ENCODE measurements at places on chromosomes 5 and 9.

- no peak for DNase-seq
Measured at GRCh38 chr9:124261736-124262648, 4.2 kb downstream of the NEK6 start.

DNA sequence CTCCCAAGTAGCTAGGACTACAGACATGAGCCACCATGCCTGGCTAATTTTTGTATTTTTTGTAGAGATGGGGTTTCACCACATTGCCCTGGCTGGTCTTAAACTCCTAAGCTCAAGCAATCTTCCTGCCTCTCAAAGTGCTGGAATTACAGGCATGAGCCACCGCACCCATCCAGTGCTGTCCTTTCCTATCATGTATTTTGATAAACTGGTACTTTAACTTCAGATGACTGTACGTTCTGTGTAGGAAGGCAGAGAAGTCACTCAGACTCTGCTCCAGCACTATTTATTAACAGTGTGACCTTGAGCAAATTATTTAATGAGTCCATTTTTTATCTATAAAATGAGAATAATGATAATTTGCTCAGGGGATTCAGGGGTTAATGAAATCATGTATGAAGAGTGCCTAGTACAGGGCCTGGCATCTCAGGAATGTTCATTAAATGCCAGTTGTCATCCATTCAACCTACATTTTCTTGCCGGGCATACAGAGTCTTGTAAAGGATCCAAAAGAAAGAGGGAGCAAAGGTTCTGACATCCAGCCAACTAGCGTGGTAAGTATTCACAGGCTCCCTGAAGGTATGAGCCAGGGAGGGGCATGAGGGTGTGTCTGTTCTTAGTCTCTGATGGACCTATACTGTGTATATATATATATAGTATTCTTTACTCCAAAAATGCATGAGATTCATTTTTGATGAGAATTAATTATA is 201.9 kb downstream of the PBX3 start:
- DNase-seq: no peak

GRCh38 chr5:65721050-65721719 is 724 bp downstream of the SGTB start:
- DNase-seq: peak; percentile 33

DNA sequence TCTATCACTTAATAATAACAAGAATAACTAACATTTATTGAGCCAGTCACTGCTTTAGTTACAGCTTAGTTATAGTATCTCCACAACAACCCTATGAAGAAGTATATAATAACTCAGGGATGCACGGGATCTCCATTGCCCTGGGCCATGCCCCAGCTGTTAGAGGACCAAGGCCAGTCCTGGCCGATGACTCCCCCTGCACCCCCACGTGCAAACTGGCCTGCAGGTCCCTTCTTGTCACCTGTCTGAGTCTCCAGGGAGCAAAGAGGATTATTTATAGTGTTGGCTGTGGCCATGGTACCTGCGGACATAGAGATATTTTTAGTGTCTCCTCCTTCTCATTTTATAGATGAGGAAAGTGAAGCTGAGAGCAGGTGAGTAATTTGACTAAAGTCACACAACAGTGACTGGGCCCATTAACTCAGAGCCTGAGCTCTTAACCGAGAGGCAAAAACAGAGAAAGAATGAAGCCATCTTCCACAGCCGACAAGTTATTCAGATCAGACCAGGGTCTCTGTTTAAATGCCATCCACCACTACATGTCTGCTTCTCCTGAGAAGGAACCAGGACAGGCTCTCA is 94.4 kb downstream of the TMEM215 start:
- DNase-seq: no peak

- no peak for DNase-seq
Measured at GRCh38 chr5:19660679-19661078, 327.3 kb downstream of the CDH18 start.

DNA sequence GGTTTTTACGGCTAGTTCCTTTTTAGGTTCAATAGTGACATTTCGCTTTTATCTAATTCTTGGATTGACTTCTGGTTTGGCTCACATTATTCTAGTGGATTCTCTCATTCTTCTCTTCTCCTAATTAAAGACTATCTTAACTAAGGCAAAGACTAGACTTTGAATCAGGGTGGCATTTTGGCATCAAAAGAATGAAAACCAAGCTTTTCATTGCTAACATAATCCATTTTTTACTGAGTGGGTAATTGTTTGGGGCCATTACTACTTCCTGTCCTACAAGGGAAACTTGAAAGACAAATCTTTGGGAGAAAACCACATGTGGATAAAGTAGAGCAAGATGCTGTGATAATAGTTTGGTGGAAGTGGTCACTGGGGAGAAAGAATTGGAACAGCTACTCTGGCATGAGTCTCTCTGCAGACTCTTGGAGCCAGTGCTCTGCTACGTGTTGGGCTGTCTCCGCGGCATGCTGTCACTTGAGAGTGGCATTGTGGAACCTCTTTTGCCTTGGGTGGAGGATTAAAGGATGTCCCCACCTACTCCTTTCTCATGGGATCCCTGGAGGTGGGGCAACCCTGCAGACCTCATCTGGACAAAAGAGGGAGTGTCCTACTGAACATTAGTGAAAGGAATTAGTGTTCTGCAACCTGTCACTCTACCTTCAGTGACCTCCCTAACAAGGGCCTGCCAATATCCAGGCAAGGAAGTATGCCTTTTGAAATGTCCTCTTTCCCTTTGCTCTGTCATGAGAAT is 280.4 kb downstream of the PSAT1 start:
- DNase-seq: no peak

All from Kasumi-1 (cell line).